ENCODE measurements at places on chromosomes 3 and 15.

GRCh38 chr3:149582395-149582794 lies 75.4 kb downstream of the WWTR1 start:
- no peak for DNase-seq

- no peak for DNase-seq
Measured at GRCh38 chr3:4739289-4740236, 239.7 kb upstream of the BHLHE40 start.

DNA sequence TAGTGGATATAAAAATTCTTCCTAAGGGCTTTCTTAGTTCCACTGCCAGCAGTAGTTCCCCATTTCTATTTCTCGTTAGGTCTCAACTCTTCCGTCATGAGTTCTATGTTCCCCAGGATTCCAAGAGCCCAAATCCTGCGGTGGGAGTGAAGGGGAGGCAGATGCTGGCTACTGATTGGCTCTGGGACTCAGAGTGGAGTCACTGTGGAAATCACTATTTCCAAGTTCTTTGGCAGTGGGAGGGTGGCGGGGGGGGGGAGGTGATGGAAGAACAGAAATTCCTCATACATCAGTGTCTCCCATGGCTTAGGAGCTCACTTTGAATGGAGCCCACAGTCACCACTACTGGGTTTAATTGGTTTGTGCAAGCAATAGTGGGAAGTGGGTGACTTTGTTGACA lies 5.6 kb downstream of the CCR1 start:
- DNase-seq: no peak

DNA sequence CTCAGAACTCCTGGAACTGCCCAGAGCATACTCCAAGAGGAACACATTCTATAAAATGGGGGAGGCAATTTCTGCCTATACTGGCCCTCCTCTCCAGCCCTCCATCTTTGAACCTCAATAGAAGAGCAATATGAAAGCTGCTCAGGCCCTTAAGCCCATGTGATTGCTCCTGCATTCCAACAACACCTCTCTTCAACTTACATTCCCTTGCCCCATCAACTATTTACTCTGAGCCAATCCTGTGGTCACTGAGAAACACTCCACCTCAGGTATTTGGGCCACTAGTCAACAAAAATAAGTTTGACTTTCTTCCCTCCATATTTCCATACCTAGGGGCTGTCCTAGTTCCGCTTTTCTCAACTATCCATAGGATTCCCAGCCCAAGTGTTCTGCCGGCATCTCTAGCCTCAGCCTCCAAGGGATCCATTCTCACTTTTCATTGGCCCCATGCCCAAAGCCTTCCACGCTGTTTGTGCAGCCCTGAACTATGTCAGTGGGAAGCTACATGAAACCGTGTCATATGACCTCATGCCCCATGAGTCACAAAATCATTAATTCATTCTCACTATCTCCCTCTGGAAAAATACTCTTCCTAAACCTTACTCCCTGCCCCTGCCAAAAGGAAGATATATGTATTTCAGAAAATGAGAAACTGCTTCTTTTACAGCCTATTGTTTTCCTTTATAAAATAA lies 61.6 kb downstream of the GJD2 start:
- no peak for DNase-seq

DNA sequence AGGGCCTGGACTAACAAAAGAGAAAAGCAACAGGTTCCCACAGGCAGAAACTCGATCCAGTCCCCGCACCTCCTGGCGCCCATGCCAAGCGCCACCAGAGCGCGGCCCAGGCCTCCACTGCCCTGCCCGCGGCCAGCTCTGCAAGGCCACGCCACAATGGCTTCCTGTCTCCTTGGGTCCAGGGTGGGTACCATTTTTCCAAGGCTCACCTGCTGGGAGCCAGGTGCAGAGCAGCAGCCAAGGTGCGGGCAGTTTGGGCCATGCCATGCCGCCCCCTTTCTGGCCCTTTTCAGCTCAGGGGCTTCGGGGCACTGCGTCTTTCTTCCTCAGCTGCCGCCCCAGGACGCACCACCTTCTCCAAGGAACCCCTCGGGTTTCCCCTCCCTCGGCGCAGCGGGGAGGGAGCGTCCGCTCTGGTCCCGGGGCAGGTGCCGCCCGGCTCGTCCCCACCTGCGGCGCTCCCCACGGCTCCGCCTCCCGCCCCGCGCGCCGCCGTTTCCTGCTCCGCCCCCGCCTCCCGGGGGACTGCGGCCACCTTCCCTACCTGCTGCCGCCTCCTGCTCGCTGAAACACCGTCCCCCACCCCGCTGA lies at the start of gene ILDR1:
ILDR1 (minus strand) TSS at position 437 of the 591 bp plus-strand sequence; CDS start at position 267, 170 bp downstream.
- no peak for DNase-seq

DNA sequence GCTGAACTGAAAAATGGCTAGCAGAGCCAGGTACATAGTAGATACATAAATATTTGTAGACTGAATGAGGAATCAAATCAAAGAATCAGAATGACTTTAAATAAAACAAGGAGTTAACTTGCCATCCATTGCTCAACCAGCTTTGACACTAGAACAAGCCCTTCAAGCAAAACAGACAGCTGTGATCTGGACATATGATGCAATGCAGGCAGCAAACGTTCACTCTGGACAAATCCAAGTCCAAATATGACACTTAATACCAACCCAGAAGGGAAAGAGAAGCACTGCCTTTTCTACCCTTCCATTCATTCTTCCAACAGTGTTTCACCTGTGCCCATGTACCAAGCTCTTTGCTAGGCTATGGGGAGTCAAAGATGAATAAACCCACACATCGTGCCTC lies 4.5 kb downstream of the THRB start:
- DNase-seq: no peak

DNA sequence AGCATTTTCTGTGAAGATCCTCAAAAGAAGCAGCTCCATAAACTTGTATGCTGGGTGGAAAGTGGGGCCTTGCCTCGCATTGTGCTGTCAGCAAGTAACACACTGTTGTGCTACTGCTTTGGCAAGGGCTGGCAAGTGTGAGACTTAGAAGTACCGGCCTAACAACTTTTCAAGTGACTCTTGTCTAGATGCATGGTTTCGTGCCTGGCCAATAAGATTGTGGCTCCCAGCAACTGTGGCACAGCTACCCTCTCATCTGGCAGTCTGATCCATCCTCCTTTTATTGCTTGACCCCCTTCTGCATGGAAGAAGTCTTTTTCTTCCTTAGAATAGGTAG lies 79.4 kb upstream of the VEPH1 start:
- no peak for DNase-seq

- peak; percentile 47 for DNase-seq
Measured at GRCh38 chr15:74631935-74632560, 16.4 kb downstream of the CLK3 start.

- no peak for DNase-seq
Measured at GRCh38 chr3:102484363-102484762, 49.5 kb downstream of the ZPLD1 start.

DNA sequence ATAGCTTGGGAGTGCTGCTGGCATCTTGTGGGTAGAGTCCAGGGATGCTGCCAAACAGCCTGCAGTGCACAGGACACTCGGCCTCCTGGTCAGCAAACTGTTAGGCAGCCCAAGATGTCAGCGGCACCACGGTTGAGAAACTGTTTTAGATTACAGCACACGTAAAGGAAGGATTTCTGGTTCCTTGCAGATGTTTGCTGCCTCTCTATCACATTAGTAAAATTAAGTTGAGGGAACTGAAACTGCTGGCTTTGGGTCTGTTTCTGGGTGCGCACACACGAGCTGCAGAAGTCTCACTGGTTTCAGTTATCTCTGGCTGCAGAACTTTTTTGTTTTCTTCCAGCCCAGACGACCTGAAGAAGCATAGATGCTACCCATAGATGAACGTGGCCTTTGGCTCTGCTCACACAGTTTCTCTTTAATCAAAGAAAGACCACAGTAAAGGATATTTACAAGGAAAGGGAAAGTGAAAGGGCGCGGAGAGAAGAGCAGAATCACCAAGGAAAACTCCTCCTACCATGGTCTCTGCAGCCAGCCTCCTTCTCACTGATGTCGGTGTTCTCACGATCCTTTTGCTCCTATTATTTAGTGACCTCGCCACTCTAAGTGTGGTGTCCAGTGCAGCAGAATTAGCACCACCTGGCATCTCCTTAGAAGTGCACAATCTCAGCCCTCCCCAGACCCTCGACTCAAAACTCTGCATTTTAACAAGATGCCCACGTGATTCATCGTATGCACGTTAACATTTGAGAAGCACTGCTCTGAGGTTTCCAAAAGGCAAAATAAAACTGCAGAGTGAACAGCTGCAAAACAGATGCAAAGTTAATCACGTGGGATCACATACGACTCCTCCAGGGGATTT lies 50.6 kb upstream of the AKAP13 start:
- no peak for DNase-seq

DNA sequence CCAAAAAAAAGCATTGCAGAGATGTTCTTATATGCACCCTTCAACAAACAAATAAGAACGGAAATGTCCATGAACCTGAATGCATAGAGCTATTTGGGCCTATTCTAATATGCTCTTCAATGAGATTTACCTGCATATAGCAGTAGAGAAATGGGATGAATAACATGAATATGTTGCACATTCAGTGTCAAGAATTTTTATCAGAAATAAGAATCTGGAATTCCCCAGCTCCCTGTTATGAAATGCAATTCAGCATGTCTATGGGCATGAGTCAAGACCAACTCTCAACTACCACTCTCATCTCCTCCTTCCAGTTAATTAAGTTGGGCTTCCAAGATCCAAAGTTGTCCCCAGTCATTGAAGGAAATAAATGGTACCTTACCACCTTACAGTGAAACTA lies 133.7 kb upstream of the ALCAM start:
- no peak for DNase-seq

DNA sequence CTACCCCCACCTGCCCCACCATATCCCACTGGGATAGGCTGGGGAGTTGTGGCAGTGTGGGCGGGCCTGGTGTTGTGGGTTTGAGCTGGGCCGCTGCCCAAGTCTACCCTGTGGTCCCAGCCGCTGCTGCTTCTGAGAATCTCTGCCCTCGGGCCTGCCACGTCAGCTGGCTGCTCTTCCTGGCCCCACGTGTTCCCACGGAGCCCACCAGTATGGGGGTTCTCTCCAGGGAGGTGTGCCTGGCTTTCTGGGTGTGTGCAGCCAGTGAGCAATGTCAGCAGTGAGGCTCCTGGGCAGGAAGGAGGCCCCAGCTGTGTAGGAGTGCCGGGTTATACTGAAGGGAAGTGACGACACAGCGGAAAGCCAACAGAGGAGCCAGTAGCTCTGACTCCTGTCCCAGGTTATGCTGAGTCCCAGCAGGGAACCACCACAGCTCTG lies 10.5 kb downstream of the GNAI2 start:
- peak; percentile 59 for DNase-seq

DNA sequence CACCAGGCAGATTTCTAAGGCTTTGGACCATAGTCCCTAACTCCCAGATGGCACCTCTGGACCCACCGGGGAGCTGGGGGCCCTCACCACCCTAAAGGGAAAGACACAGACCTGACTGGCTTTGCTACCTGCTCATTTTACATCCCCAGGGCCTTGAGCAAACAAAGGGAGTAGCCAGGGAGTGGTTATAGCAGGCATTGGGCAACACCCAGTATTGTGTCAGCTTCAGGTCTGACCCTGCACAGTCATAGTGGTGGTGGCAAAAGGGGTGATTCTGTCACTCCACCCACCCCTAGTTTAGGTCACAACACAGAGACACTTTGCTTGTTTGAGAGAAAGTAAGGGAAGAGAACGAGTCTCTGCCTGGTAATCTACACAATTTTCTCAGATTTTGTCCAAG lies 352.5 kb downstream of the DIPK2A start:
- no peak for DNase-seq

- no peak for DNase-seq
Measured at GRCh38 chr3:131328721-131329120, 52.9 kb upstream of the NUDT16 start.

DNA sequence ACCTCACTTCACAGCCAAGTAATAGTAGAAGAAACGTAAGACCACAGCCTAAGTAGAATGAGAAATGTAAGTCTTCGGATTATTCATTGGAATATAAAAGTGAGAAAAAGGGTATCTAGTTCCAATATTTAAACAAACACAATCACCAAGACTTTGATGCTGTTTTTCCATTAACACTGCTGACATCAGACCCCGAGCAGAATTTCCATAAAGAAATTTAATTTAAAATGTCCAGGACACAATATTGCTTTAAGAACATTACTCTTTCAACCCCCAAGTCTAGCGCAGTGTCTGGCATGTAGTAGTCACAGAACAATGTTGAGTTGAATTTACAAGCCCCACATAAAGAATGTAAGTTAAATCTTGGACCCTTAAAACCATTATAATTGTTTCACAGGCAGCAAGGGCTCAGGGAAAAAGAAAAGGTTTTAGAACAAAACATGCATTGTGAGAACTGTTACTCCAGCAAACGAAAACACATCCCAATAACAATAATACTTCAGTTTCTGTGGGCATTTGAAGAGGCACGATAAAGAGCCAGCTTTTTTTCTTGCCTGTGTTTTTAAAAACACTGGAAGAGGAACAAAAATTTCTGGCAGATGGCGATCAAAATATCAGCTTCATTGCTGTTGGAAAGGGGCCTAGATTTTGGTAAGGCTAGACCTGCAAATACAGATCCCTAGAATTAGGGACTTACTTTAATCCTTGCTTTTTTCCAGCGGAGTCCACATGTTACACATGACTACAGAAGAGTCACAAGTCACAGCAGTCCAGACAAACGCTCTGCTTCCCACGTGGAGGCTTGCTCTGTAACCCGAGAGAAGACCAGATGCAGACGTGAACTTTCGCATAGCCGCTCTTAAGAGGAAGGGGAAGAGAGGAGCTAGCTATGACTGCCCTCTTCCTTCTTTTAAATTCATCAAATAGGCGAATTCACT lies 77.9 kb upstream of the IGSF10 start:
- peak; percentile 19 for DNase-seq

GRCh38 chr3:136142592-136142991 lies 53.5 kb downstream of the MSL2 start:
- DNase-seq: no peak

GRCh38 chr3:115788921-115789470 lies 165.7 kb downstream of the GAP43 start:
- no peak for DNase-seq

DNA sequence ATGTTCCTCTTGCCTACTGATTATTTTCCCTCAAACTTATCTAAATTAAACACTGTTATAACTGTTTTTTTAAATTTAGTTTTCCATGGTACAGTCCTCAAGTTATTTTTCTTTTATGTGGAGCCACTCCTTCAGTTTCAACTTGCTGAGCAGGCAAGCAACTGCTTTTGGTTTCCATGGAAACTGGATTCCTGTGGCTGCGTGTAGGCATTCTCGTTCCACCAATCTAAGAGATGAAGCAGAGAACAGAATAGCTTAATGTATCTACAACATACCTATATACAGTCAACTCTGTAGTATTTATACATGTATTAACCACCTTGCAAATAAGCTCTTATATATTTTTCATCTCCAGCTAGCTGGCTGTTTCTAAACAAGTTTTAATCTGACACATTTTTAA lies 25.8 kb upstream of the ANXA2 start:
- DNase-seq: no peak

GRCh38 chr3:5285439-5285838 lies 97.9 kb downstream of the EDEM1 start:
- no peak for DNase-seq

DNA sequence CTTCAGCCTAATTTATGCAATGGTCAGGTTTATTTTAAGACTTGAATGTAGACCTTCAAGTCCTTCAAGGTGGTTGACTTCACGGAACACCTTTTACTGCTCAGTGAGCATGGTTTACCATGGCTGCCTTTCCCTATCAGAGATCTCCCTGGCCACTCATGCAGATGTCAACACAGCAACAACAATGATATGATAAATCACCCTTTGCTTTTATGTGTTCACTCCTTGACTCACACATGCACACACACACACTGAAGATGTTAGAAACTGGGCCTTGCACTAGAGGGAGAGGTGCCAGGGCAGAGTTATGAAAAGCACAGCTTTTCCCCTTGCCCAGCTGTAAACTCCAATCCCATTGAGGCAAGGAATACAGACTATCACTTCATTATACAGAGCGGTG lies 134.4 kb downstream of the WNT5A start:
- no peak for DNase-seq

GRCh38 chr3:45558431-45558830 lies 36.1 kb upstream of the LIMD1 start:
- no peak for DNase-seq
